Stimulated activated CD4-positive, alpha-beta T cell treated with anti-CD3 and anti-CD28 coated beads, Interleukin-15, amount 100 ng/mL, for 24 hours (primary cell): ENCODE measurements at places on chromosomes 1 and 21.

GRCh38 chr1:229619614-229620013 is 6.3 kb downstream of the TAF5L start:
- no peak for DNase-seq

DNA sequence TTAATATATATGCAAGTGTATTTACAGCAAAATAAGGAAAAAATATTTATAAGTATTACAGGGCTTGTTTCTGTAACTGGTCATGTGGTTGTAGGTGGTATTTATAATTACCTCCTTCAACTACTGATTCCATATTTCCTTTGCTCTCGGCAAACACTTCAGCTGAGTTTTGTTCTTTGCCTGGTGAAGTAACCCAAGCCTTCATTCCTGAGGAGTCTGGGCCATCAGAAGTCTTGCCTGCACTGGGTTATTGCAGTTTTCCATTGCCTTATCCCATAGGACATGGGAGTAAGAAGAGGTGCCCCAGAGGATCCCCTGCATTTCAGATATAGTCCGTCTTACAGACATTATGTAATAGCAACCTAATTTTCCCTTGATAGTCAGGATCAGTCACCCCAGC is 23.8 kb downstream of the MARK1 start:
- DNase-seq, result no peak

GRCh38 chr1:101051688-101052638 is 26.4 kb upstream of the DPH5 start:
- no peak for DNase-seq

- peak; percentile 47 for DNase-seq
Observed at GRCh38 chr1:89953131-89953626, 41.7 kb upstream of the ZNF326 start.

GRCh38 chr1:101089613-101090338 is 64.2 kb upstream of the DPH5 start:
- no peak for DNase-seq

DNA sequence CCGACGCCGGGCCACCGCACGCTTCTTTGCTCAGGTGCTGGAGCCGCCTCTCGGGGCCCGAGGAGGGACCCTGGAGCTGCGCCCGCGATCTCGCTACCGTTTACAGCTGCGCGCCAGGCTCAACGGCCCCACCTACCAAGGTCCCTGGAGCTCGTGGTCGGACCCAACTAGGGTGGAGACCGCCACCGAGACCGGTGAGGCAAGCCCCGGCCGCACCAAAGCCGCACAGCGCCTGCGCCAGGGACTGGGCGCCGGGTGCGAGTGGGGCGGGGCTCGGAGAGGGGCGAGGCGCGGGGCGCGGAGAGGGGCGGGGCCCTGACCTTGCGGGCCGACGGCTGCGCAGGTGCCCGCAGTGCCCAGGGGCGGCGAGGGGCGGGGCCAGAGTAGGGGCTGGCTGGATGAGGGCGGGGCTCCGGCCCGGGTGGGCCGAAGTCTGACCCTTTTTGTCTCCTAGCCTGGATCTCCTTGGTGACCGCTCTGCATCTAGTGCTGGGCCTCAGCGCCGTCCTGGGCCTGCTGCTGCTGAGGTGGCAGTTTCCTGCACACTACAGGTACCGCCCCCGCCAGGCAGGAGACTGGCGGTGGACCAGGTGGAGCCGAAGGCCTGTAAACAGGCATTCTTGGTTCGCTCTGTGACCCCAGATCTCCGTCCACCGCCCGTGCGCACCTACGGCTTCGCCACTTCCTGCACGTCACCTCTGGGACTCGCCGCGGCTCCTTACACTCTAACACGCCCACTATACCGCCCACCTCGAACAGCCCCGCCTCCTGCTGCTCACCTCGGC is 9.8 kb upstream of the CDC20 start:
- DNase-seq, result peak; percentile 60

GRCh38 chr1:158371188-158371953 is 17.7 kb downstream of the CD1E start:
- peak; percentile 65 for DNase-seq
